B cell (primary cell): ENCODE measurements at places on chromosomes 1 and 21. TPM values are rescaled to one million over a fixed set of nuclear protein-coding genes. Genes with fewer than 3 reads are reported as not detected.

- no peak overlapping the region for H3K4me3 ChIP-seq
- peaks cover 35% of the 10 kb centered on the region for H3K36me3 ChIP-seq
- H3K27ac ChIP-seq = no peak overlapping the region
- H3K27me3 ChIP-seq = no peaks in the 10 kb centered on the region
Measured at GRCh38 chr1:77631751-77632150, 50.7 kb downstream of the ZZZ3 start.

GRCh38 chr1:119595606-119596005, 52.5 kb downstream of the ZNF697 start:
- no peaks in the 10 kb centered on the region for H3K4me1 ChIP-seq
- no peaks in the 10 kb centered on the region for H3K27me3 ChIP-seq
- no peaks in the 10 kb centered on the region for H3K36me3 ChIP-seq

- no peaks in the 10 kb centered on the region for H3K4me1 ChIP-seq
- H3K36me3 ChIP-seq = no peaks in the 10 kb centered on the region
- no peaks in the 10 kb centered on the region for H3K27me3 ChIP-seq
- H3K4me3 ChIP-seq = no peak overlapping the region
Measured at GRCh38 chr1:21822349-21822748, 10.3 kb downstream of the LDLRAD2 start.

- no peak overlapping the region for H3K4me3 ChIP-seq
- H3K27me3 ChIP-seq = no peaks in the 10 kb centered on the region
- H3K4me1 ChIP-seq = peaks cover 16% of the 10 kb centered on the region
- H3K27ac ChIP-seq = peak overlapping the region; percentile 45
- H3K36me3 ChIP-seq = no peaks in the 10 kb centered on the region
Measured at GRCh38 chr1:87042111-87042811, 127.8 kb downstream of the HS2ST1 start.

DNA sequence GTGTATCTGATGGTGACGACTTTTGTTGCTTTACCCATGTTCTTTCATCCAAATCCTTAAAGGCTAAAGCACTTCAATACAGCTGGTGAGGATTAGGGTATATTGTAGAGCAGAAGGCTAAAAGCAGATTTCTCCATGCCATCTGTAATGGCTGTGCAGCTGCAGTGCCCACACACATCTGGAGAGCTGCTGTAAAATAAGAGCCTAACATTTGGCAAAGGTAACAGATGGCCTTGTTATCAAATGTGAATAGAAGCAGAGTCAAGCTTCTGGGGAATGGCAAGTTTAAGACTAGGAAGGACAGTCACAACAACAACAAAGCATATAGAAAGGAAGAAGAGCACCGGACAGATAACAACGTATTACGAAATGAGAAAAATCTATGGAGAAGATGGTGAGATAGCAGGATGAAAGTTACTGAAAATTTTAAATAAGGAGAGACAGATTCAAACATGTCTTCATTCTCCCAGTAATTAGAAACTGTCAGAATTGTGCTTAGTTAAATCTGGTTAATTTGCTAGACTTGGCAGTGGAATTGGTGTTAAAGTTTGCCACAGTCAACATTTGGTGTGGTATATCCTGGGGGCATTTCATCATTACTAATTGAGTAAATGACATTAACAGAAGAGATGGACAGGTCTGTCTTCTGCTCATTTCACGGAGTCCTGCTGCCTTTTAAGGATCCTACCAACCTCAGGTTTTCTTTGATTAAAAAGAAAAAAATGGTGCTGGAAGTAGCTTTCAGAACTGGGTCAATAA, 1093.2 kb downstream of the ADGRL2 start:
- no peak for DNase-seq
- no peaks in the 10 kb centered on the region for H3K27me3 ChIP-seq
- H3K4me1 ChIP-seq = no peaks in the 10 kb centered on the region
- no peak overlapping the region for H3K27ac ChIP-seq
- no peaks in the 10 kb centered on the region for H3K36me3 ChIP-seq

- H3K27me3 ChIP-seq = no peaks in the 10 kb centered on the region
- no peak overlapping the region for H3K4me3 ChIP-seq
- H3K27ac ChIP-seq = no peak overlapping the region
Measured at GRCh38 chr1:152164517-152165136, 5.6 kb upstream of the RPTN start.

- DNase-seq = no peak
- H3K27me3 ChIP-seq = no peaks in the 10 kb centered on the region
- H3K4me1 ChIP-seq = no peaks in the 10 kb centered on the region
- no peaks in the 10 kb centered on the region for H3K36me3 ChIP-seq
- no peak overlapping the region for H3K27ac ChIP-seq
Measured at GRCh38 chr1:76687307-76688175, 179.7 kb upstream of the ST6GALNAC5 start.

GRCh38 chr1:85015826-85016225, 18.9 kb upstream of the MCOLN2 start:
- H3K36me3 ChIP-seq = no peaks in the 10 kb centered on the region
- H3K4me1 ChIP-seq = no peaks in the 10 kb centered on the region
- no peak overlapping the region for H3K27ac ChIP-seq
- H3K4me3 ChIP-seq = no peak overlapping the region
- no peak for DNase-seq

The RLF gene
- polyA plus RNA-seq = 7.8 and 13.8 TPM in 2 replicates

The C8B gene
- polyA plus RNA-seq = not detected in 2 replicates

The SPRR2B gene
- polyA plus RNA-seq = not detected in 2 replicates

The CA6 gene
- polyA plus RNA-seq = 0.36 TPM in 1 of 2 replicates, not detected in the other

The CRYAA gene
- polyA plus RNA-seq = not detected in 2 replicates

The CRP gene
- polyA plus RNA-seq = not detected in 2 replicates

The LRIF1 gene
- polyA plus RNA-seq = 5.3 and 5.7 TPM in 2 replicates

The MPL gene
- polyA plus RNA-seq = not detected in 2 replicates

The ASTN1 gene
- not detected in 2 replicates for polyA plus RNA-seq
